ENCODE measurements at places on chromosomes 2 and 18.

GRCh38 chr2:129483366-129483765, 496.1 kb upstream of the RAB6C start:
- no peak for DNase-seq

- no peak for DNase-seq
Measured at GRCh38 chr18:59691996-59692395, 5.2 kb downstream of the CCBE1 start.

GRCh38 chr18:45783097-45784075, 42.1 kb upstream of the SIGLEC15 start:
- DNase-seq, result peak; percentile 30

DNA sequence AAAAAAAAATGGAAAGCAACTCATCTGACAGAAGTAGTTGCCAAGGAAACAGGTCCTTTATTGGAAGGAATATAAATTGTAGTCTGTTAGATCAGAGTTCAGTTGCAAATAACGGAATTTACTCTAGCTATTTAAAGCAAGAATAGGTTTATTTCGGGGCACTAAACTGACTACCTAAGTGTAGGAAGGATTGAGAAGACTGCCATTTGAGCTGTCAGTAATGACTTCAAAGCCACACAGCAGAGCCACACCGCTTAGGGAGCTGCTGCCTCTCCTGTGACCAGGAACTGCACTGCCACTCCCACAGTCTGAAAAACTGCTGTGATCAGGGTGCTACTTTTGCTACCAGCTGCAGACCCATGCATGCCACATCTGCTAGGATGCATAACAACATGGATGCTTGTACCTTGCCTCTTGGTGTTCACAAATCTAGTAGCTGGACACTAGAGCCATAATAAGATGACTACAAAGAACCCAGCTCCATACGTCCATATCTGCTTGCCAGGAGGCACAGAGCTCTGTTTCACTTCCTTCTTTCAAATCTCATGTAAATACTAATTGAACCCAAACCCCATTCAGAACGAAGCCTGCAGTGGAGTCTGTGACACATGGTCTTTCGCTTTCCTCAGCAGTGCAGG, 2.2 kb downstream of the DSG2 start:
- no peak for DNase-seq

- no peak for DNase-seq
Measured at GRCh38 chr2:11019614-11020013, 107.9 kb downstream of the KCNF1 start.

DNA sequence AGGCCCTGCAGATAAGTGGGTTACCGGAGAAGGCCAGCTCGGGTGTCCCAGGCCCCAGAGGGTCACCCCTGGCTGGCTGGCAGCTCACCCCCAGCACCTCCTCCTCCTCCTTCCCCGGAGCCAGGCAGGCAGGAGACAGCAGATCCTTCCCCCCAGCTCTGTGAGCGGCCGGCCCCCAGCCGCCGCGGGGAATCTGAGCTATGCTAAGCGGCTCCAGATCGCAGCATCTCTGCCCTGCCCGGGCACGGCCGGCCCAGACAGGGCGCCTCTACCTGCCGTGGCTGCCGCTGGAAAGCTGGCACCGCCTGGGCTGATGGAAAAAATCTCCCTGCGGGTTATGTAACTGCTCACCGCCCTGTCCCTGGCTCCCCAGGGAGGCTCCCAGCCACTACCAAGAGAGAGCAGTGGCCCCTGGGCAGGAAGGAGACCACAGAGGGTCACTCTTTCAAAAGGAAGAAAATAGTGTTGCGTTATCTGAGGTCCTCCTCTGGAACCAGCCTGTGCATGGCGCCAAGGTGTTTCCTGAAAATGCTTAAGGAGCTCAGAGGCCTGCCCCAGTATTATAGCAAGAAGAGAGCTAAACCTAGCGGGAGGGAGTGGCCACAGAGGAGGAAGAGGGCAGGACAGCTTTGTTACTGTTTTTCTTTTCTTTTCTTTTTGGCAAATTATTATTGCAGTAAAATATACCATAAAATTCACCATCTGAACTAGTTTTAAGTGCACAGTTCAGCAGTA, 179.0 kb downstream of the SMAD7 start:
- no peak for DNase-seq

DNA sequence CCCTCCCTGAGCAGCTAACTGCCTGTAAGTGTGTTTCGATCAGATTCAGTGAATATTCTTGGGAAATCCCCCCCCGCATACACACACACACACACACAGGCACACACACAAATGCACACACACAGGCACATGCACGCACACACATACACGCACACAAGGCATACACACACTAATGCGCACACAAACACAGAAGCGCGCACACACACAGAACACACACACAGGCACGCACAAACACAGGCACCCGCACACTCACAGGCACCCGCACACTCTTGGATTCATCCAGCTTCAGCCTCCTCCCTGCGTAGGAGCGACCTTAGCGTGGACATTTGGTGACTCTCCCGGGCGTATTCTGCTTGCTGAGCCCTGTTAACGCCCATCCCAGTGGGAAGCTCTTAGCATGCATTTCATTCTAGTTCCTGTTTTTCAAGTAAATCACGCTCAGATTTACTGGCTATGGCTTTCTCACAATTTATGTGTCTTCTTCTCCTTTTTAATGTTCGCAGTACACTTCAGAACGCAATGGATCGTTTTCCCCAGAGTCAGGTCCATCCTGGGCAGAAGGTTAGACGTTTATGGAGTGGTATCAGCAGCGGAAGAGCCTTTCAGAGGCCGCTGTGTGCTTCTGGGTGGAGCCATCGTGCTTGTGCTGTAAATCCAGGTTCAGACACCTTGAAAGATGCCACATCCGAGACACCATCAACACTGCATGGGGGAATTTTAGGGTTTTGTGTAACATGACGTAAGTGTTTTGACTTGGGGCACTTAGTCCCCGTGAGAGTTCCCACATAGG, 656.6 kb downstream of the GALR1 start:
- DNase-seq, result no peak

DNA sequence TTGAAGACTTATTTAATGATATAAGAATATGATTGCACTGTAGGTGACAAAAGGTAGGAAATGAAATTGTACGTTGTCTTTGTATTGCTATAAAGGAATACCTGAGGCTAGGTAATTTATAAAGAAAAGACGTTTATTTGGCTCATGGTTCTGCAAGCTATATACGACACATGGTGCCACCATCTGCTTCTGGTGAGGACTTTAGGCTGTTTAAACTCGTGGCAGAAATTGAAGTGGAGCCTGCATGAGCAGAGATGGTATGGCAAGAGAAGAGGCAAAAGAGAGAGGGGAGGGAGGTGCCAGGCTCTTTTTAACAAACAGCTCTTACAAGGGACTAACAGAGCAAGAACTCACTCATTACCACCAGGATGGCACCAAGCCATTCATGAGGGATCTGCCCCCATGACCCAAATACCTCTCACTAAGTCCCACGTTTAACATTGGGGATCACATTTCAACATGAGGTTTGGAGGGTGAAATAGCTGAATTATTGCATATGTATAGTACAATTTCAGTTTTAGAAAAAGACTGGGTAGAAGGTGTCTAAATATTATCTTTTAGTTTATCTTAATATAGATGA, 86.8 kb downstream of the GULP1 start:
- DNase-seq, result no peak

- DNase-seq, result no peak
Measured at GRCh38 chr2:166384774-166385173, 9.0 kb upstream of the SCN9A start.

- DNase-seq, result no peak
Measured at GRCh38 chr2:119808516-119809147, 48.9 kb downstream of the PTPN4 start.

DNA sequence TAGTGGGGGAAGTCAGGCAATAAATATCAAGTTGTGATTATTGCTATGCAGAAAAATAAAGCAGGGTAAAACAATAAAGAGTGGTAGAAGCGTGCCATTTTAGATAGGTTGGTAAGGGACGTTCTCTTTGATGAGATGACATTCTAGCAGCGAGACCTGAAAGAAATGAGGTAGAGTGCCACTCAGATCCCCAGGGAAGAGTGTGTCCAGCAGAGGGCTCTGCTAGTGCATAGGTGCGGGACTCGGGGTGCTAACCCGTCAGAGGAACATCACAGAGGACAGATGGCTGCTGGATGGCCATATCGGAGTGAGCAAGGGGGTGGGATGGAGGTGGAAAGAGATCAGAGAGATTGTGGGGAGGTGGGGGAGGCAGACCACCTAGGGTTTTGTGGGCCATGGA, 16.3 kb upstream of the GTF2A1L start:
- no peak for DNase-seq

GRCh38 chr2:240570531-240571313, 2.4 kb downstream of the RNPEPL1 start:
- DNase-seq, result no peak

DNA sequence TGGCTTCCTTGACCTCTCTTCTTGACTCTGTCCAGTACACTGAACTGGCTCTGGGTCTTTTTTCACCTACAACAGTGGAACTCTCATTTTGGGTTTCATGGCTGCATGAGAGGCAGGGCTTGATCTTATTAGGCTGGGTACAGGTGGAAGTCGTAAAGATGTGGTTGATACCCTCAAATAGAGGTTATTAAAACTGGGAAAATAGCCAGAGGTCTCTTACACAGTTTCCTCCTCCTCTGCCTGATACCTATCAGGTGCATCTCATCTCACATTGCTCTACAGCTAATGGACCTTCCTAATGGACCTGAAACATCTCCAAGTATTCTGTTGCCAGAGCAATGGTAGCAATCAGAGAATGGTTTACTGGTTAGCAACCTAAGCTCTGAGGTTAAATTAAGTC, 231.8 kb downstream of the ETAA1 start:
- DNase-seq, result no peak

- DNase-seq, result no peak
Measured at GRCh38 chr2:2331881-2332280, 806 bp upstream of the MYT1L start.

- DNase-seq, result no peak
Measured at GRCh38 chr2:113206251-113206650, 32.5 kb downstream of the PSD4 start.

DNA sequence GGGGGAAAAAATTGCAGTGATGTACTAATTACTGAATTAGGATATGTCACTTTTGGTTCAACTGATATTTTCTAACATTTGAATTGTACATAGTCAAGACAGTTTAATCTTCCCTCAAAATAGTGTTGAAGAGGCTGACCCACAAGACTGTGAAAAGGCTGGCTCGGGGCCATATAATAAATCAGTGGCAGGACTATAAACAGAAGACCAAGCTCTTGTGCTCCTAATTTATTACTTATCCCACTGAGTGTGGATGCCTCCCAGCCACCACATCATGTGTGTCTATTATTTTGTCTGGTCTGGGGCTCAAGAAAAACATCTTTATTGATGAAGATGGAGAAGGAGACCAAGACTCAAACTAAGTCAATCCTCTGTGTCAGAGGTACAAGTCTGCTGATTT, 64.4 kb downstream of the PLEKHM3 start:
- DNase-seq, result no peak

DNA sequence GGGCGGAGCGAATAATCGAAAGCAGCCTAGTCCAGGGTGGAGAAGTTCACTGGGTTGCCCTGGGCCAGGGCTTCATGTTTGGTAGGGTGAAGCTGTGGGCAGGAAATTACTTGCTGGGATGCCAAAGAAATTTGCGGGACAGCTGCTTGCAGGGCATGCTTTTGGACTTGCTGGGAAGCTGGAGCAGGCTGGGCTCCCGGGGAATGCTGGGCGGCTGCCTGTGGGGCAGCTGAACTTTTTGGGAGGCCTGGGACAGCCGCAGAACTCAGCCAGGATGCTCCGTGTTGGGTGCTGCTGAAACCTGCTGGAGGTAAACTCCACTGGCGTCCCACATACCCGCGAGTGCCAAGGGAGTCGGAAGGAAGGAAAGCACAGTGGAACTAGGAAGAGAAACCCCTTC, 31.9 kb downstream of the ASB1 start:
- no peak for DNase-seq

DNA sequence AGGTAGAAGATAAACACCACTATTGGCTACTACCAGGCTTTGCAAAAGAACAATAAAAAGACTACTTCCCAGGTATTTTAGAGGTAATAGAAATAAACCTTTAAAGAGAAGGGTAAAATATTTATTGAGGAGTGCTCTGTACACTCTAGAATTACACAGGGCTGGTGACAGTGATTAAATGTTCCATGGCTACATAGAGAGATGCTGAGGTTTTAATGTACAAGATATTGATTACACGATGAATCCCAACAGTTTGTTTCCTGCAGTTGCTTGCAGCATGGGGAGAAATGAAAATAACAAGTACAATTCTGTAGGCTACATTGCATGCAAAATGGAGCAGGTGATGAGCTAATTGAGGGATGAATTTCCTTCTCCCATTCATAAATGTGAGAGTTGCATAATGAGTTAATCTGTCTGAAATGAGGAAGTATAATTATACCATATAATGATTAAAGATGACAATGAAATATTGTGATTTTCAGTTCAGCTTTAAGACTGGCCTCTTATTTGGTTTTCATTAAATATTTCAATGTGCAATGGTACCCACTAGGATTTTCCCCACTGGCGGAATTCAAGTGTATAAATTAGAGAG, 266.1 kb downstream of the SOCS6 start:
- no peak for DNase-seq

GRCh38 chr2:144012304-144012703, 507.6 kb downstream of the ZEB2 start:
- no peak for DNase-seq

GRCh38 chr2:7289697-7290096, 372.5 kb downstream of the RNF144A start:
- DNase-seq, result no peak

DNA sequence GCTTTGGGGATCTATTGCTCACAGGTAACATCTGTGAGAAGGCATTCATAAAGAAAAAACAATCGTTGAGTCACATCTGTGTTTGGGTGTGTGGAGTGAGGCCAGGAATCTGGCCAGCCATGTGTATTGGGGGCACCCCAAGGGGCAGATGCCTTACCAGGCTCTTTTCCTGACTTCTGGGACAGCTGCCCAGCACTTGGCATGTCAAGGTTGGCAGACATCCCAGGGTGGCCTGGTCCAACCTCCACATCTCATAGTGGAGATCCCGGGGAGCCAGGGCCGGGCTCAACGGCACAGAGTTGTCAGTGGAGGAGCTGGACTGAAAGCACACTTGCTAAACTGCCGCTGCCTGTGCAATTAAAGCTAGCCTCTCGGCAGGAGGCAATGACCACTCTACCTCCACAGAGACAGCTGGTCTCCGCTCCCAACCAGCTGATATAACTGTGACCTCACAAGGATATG, 75.3 kb upstream of the MGAT4A start:
- DNase-seq, result no peak

DNA sequence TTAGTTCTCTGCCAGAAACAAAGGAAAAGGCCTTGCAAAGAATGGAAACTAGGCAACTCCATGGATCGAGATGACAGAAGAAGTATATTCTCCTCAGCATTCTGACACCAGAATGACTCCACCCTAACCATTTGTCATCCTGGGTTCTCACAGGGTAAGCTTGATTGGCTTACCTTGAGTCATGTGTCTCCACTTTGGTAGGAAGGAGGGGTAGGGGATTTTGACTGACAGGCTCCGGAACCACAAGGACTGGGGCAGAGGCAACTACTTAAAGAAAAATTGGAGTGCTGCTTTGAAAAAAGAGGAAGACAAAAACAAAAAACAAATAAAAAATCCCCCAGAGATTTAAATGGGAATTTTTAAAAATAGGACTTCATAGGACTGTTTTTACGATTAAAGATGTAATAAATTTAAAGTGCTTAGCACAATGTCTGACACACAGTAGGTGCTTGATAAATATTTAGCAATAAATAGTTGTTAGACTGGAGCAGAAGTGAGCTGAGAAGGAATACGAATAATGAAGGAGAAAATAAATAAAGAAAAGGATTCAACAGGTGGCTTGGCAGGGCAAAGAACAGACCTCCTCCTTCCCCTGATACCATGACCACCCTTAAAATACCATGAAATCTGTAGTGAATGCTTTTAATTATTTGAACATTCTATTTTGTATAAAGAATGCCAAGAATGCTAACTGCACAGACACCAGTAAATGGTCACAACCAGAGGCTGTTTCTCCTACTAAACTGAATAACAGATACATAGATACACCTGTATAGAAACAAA, 230.2 kb downstream of the CDCA7 start:
- DNase-seq, result no peak

Measured in A549 (cell line).